ENCODE measurements at places on chromosomes 11 and 22.

DNA sequence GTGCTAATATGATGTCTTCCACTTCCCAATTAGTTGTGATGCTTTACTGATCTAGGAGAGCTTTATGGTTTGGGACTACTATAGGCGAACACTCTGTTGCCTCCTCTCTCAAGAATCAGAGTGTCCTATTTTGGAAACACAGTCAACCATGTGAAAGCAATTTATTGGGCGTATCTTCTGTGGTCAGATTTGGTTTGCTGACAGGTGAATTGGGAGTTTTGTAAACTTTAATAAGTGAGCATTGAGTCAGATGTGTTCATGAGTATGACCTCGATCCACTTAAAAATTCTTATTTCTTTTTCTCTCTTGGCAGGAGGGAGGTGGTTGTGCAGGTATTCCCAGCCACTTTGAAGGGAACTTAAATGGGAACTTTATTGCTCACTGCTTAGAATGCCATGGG, 4.4 kb downstream of the CAT start:
- DNase-seq, result no peak

GRCh38 chr22:32044913-32045312, 1.9 kb downstream of the SLC5A1 start:
- DNase-seq, result no peak

DNA sequence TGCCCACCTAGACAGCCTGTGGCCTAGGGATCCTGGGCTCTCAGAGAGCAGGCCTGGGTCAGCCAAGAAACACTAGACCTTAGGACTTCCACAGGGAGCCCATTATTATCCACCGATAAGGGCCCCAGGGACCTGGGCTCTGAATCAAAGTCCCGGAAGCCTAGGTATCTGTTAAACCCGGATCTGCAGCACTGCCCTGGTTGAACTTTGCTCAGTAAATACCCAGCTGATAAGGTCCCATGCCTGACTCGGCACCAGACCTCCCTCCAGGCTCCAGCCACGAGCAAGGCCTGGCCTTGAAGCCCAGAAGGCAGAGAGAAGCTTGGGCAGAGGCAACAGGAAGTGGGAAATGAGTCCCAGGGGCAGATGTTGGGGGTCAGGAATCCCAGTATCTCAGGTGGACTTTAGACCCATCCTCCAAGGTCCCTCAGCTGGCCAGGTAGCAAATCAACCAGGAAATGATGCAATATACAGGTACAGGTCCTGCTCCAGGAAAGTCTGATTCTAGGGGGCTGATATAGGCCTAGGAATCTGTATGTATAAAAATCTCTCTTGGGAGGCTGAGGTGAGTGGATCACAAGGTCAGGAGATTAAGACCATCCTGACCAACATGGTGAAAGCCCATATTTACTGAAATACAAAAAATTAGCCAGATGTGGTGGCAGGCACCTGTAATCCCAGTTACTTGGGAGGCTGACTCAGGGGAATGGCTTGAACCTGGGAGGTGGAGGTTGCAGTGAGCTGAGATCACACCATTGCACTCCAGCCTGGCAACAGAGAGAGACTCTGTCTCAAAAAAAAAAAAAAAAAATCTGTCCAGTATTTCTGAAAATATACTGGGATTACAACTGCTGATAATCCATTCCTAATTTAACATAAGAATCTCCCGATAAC, 18.7 kb downstream of the POU2AF1 start:
- DNase-seq, result no peak

- no peak for DNase-seq
Observed at GRCh38 chr11:88482871-88483301, 145.3 kb upstream of the CTSC start.

DNA sequence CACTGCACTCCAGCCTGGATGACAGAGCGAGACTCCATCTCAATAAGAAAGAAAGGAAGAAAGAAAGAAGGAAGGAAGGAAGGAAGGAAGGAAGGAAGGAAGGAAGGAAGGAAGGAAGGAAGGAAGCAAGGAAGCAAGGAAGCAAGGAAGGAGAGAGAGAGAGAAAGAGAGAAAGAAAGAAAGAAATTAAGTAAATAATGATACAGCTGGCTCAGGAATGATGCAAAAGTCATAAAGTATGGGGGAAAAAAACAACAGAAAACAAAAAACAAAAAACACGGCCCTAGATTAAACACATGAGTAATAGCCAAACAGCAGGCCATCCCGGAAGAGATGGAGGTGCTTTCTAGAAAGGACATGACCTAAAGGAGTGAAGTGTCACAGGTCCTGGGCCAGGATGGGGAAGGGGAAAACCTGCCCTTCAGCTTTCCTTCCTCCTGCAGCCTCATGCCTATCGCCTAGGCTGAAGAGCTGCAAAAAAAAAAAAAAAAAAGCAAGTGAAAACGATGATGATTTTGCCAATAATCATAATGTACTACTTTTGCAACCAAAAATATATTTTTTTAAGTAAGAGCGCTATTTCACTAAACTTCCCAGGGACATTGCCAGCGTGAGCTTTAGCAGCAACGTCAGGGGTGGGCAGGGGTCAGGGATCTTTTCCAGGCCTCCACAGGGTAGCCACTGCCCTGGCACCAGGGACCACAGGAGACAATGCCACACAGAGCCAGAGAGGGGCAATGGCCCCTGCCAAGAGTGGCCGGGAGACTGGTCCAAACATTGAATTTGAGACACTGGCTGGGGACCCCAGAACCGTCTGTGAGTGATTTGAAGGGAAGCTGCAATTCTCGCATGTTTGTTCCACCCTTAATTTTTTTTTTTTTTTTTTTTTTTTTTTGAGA, 28.2 kb upstream of the TMPRSS4 start:
- no peak for DNase-seq

DNA sequence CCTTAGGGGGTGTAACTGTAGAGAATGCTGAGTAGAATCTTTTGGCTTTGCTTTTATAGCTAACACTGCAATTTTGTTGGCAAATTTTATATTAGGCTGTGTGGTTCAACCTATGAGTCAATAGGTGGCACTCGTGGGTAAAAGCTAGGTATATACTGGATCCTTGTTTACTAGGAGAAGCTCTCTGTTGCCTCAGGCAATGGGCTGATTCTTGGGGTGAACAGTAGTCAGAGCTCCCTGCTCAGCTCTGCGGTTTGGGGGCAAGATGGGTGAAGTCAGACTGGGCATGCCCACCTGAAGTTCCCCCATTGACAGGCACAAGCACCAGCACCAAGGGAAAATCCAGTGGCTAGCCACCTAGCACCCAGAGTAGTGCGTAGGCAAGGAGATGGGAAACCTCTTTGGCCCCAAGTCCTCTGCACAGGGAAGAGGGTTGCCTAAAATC, 238.7 kb downstream of the FAM181B start:
- no peak for DNase-seq

GRCh38 chr22:33866511-33866910, 53.8 kb downstream of the LARGE1 start:
- DNase-seq, result no peak

- DNase-seq, result no peak
Observed at GRCh38 chr11:87020764-87021365, 16.9 kb upstream of the TMEM135 start.

GRCh38 chr11:2450321-2451041, 5.7 kb downstream of the KCNQ1 start:
- DNase-seq, result no peak

GRCh38 chr11:15072551-15073143, 746 bp upstream of the CALCB start:
- DNase-seq, result no peak

GRCh38 chr11:11524436-11525061, 97.3 kb downstream of the GALNT18 start:
- no peak for DNase-seq

All from SHP77 treated with DMSO at 0.1 percent for 48 hours (cell line).